ENCODE measurements at places on chromosomes 6 and 20.

DNA sequence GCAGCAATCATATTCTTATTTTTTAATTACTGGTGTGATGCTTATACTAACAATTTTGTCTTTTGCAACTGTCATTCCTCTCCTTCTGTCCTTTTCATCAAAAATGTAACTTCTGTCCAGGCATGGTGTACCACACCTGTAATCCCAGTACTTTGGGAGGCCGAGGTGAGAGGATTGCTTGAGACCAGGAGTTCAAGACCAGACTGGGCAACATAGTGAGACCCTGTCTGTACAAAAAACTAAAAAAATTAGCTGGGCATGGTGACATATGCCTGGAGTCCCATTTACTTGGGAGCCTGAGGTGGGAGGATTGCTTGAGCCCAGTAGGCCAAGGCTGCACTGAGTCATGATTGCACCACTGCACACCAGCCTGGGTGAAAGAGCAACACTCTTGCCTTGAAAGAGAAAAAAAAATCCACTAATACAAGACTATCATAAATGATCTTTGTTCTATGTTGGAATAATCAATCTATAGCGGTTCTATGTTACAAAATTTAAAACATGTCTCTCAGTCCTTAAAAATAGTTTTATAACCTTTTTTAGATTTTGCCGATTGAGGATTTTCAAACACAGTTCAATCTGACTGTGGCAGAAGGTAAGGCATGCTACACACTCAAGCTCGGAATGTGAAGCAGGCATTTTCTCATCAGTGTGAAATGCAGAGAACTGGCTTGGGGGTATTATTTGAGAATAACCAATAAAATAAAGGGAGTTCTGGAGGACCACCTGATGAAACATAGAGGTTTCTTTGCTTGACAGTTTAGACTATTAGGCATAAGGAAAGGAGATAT lies 70.4 kb downstream of the ENPP1 start:
- DNase-seq = no peak
- H3K36me3 ChIP-seq = no peaks in the 10 kb centered on the region
- no peak overlapping the region for H3K27ac ChIP-seq

- no peak overlapping the region for H3K27ac ChIP-seq
- DNase-seq = no peak
- H3K27me3 ChIP-seq = no peaks in the 10 kb centered on the region
- no peaks in the 10 kb centered on the region for H3K4me1 ChIP-seq
- H3K4me3 ChIP-seq = no peak overlapping the region
- H3K36me3 ChIP-seq = peaks cover 5% of the 10 kb centered on the region
Observed at GRCh38 chr6:157107915-157108651, 215.2 kb downstream of the TMEM242 start.

GRCh38 chr6:92667843-92668242 lies 751.5 kb downstream of the EPHA7 start:
- H3K27me3 ChIP-seq = no peaks in the 10 kb centered on the region
- no peaks in the 10 kb centered on the region for H3K4me1 ChIP-seq
- DNase-seq = no peak
- no peak overlapping the region for H3K4me3 ChIP-seq
- H3K36me3 ChIP-seq = no peaks in the 10 kb centered on the region
- H3K27ac ChIP-seq = no peak overlapping the region

GRCh38 chr6:12442455-12442854 lies 152.3 kb downstream of the EDN1 start:
- no peaks in the 10 kb centered on the region for H3K27me3 ChIP-seq
- H3K27ac ChIP-seq = no peak overlapping the region
- no peak overlapping the region for H3K4me3 ChIP-seq
- no peaks in the 10 kb centered on the region for H3K4me1 ChIP-seq
- no peaks in the 10 kb centered on the region for H3K36me3 ChIP-seq
- no peak for DNase-seq

DNA sequence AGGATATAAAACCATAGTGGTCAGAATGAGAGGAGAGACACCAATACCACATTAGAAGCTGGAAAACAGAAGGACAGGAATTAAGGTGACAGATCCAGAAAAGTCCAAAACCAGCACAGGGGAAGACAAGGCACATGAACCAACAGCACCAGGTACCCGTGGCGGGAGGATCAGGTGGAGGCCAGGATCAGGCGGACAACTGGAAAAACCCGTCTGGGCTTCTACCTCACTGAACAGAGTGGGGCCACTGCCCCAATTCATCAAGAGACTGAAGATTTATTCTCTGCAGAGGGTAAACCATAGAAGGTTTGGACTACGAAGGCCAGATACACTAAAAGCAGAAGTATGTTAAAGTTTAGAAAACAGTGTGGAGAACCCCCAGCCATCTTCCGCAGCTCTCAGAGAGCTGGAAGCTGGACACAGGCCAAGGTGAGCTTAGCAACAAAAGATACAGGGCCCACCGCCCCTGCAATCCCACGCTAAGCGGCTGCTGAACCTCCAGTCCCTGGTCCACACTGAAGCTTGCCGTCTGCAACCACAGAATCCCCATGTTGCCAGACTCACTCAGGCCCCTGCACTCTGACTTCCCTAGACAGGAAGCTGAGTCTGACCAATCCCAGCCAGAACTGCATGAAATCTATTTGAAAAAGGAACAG lies 29.9 kb downstream of the ABHD12 start:
- H3K27me3 ChIP-seq = no peaks in the 10 kb centered on the region
- no peak overlapping the region for H3K4me3 ChIP-seq
- DNase-seq = no peak
- H3K4me1 ChIP-seq = peaks cover 7% of the 10 kb centered on the region
- H3K36me3 ChIP-seq = no peaks in the 10 kb centered on the region
